T-helper 2 cell (primary cell): ENCODE measurements at places on chromosomes 7 and 10.

DNA sequence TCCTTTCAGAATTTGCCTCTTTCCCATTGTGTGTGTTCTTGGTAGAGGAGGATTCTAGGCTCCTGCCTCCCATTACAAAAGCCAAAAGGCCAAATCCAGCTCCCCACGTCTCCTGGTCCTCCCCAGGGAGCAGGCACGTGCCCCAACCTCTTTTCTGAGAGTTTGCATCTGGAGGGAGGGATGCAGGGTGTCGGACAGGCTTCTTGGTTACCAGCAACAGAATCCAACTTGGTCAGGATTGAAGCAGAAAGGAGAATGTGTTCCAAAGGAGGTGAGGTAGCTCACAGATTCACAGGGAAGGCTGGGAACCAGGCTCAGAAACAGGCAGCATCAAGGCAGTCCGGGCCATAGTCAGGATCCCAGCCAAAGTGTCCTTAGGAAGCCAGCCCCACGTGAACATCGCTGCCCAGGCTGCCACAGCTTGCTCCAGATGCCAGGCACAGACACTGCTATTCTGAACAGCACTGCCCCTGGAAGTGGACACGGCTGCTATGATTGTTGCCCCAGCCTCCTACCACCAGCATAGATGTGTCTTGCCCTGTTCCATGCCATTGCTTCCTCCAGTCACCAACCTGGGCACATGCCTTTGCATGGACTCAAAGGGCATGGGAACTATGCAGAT is 264.2 kb upstream of the ZMIZ1 start:
- DNase-seq, result no peak

DNA sequence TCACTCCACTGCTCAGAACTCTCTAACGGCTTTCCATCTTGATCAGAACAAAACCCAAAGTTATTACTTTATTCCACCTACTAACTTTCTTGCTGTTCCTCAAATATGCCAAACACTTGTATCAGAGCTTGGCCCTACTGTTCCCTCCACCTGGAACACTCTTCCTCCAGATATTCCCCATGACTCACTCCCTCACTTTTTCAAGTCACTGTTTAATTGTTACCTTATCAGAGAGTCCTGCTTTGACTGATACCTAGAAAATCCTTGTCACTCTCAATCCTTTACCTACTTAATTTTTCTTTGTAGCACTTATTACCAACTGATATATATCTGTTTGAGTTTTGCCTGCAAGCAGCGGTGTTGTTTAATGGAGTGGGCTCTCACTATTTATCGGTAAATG is 5.6 kb upstream of the NFKB2 start:
- no peak for DNase-seq

GRCh38 chr10:109773288-109774120 is 149.8 kb downstream of the XPNPEP1 start:
- DNase-seq, result no peak

DNA sequence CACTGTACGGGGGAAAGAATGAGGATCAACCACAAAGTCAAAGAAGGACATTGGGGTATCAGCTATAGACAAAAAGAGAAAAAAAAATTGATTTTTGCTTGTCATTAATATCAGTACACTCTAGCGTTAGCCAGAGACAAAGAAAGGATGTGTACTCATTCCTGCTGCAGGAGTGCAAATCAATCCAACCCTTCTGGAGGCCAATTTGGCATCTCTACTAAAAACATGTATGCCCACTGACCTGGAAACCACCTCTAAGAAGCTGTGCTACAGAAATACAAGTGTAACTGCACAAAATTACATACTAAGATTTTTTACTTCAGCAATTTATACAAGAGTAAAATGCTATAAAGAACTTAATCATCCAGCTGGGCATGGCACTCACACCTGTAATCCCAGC is 13.6 kb downstream of the NSMCE4A start:
- no peak for DNase-seq

GRCh38 chr7:30594048-30594539 is 584 bp upstream of the GARS1 start:
- peak; percentile 21 for DNase-seq

- no peak for DNase-seq
Observed at GRCh38 chr7:133376514-133376913, 123.6 kb downstream of the EXOC4 start.
